ENCODE measurements at places on chromosomes 5 and 9. TPM values are rescaled to one million over a fixed set of nuclear protein-coding genes. Genes with fewer than 3 reads are reported as not detected.

- no peak for DNase-seq
- no peaks in the 10 kb centered on the region for H3K4me1 ChIP-seq
- H3K27me3 ChIP-seq: peaks cover 37% of the 10 kb centered on the region
- peak overlapping the region; percentile 83 for H3K27ac ChIP-seq
- H3K36me3 ChIP-seq: no peaks in the 10 kb centered on the region
These were observed 37.4 kb upstream of the NFIB start for GRCh38 chr9:14351221-14351836.

GRCh38 chr9:136103651-136104487 lies 8.8 kb upstream of the NACC2 start:
- peaks cover 29% of the 10 kb centered on the region for H3K4me1 ChIP-seq
- H3K36me3 ChIP-seq: no peaks in the 10 kb centered on the region
- H3K27me3 ChIP-seq: no peaks in the 10 kb centered on the region
- H3K4me3 ChIP-seq: no peak overlapping the region
- H3K27ac ChIP-seq: no peak overlapping the region
- DNase-seq: no peak

GRCh38 chr5:40677456-40677855 lies 2.3 kb upstream of the PTGER4 start:
- H3K36me3 ChIP-seq: no peaks in the 10 kb centered on the region
- no peak overlapping the region for H3K27ac ChIP-seq
- H3K4me3 ChIP-seq: no peak overlapping the region
- no peaks in the 10 kb centered on the region for H3K27me3 ChIP-seq
- no peak for DNase-seq
- H3K4me1 ChIP-seq: no peaks in the 10 kb centered on the region

DNA sequence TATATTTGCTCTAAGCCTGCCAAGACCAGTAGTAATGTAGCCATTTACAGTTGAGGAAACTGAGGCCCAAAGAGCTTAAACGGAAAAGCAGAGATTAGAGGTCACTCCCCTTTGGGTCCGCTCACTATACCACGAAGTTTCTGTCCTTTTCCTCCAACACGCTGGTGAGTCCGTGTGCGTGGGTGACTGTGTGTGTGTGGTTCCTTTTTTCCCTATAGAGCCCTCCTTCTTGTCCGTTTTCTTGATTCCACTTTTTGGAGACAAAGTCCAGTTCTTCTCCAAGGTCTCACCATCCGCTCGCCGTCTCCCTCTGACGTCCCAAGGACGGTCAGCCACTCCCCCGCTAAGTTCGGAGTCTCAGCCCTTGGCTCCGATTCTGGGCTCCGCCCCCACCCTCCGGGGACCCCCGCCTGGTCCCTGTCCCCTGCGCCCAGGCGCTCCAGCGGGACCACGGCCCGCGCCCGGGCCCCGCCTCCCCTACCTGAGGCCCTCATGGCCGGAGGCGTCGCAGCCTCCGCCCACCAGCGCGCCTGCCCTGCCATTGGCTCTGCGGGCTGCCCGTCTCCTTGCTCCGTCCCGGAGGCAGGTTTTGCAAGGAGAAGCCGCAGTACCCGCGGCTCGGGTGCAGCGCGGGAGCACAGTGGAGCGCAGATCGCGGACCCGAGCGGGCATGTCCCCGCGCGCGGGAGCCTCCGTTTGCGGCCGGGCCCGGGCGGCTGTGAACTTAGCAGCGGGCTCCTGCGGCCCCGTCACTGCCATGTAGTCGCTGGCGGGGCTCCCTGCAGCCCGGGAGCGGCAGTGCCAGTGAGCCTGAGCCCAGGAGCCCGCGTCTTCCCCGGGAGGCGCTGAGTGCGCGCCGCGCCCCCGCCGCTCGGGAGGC lies at the start of gene MAST4:
Gene MAST4, plus strand, starts transcription at position 638 of the 880 bp plus-strand sequence. CDS start 263 bp downstream, outside the sequence.
- no peak within 1 kb of the TSS for H3K27ac ChIP-seq
- DNase-seq: peak; percentile 51
- H3K27me3 ChIP-seq: no peaks in the 10 kb centered on the region
- no peaks in the 10 kb centered on the region for H3K36me3 ChIP-seq
- H3K4me1 ChIP-seq: no peaks in the 10 kb centered on the region

DNA sequence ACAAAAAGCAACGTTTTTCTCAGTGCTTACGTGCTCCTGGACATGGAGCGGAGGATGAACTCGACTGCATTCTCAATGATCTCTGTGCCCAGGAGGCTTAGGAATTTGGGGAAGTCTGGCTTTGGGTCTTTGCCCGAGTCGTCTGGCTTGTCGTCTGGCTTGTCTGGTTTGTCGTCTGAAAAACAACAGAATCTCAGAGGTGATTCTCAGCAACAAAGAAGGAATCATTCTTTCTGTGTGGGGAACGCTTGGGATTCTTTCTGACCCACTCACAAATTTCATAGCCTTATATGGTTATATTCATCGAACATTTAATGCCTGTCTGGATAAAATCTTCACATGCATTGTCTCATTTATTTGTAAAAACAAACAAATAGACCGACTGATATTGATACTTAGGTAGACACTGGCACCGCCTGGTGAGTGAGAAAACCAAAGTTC lies 4.7 kb downstream of the C5orf46 start:
- H3K27me3 ChIP-seq: no peaks in the 10 kb centered on the region
- H3K36me3 ChIP-seq: no peaks in the 10 kb centered on the region
- H3K4me3 ChIP-seq: no peak overlapping the region

GRCh38 chr9:4973246-4973645 lies 11.8 kb upstream of the JAK2 start:
- no peaks in the 10 kb centered on the region for H3K36me3 ChIP-seq
- no peak overlapping the region for H3K4me3 ChIP-seq
- DNase-seq: no peak
- H3K27ac ChIP-seq: no peak overlapping the region

Gene PRDM9
- not detected for total RNA-seq

Gene EDIL3
- total RNA-seq: 15.9 TPM

Gene PKD2L2
- total RNA-seq: not detected

Gene ASPN
- 3.5 TPM for total RNA-seq

Gene SLCO4C1
- total RNA-seq: not detected
